ENCODE measurements at places on chromosomes 7 and 10. TPM values are rescaled to one million over a fixed set of nuclear protein-coding genes. Genes with fewer than 3 reads are reported as not detected.

The HABP2 gene
- not detected for total RNA-seq

The FAM237B gene
- total RNA-seq = not detected

The IL2RA gene
- total RNA-seq = 203 TPM

The IGFBP1 gene
- total RNA-seq = not detected

The PPRC1 gene
- 41.3 TPM for total RNA-seq
